Left kidney (tissue), 8 donors: ENCODE measurements at places on chromosomes 16 and 17.
A peak's percentile ranks its signal among the peaks of the same experiment; 100 is the strongest.

DNA sequence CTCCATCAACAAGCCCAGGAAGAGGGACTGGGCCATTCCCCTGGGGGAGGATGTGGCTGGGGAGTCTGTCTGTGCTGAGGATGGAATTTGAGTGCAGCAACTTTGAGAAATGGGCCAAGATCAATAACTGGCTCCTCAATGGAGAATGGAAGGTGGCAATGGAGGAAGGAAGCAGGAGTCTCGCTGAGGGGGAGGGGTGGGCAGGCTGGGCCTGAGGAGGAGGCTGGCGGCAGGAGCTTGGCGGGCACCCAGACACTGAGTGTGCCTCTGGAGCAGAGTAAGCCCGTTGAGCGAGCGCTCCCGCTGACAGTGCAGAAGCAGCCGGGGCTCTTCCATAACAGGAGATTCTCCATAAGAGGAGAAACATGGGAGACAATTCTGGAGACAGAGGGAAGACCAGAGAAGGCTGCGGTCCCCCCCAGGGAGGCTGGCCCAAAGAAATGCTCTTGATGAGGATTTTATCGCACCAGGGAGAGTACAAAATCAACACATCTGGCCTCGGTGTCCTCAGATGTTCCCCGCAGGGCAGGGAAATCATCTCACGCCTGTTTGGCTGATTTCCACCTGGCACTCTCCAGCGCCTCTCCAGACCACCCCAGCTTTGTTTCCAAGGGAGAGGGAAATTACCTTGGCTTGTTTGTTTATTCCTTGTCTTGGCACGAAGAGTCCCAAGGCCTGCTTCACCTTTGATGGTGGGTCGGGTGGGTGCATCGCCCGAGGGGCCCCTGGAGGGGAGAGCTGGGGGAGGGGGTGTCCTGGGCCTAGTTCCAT is 2.8 kb upstream of the MMP15 start:
- DNase-seq: no peak

GRCh38 chr17:80220054-80220735 is at the start of the genes SGSH and SLC26A11:
Gene SGSH, minus strand, starts transcription at chr17:80220333. Its CDS starts 20 bp downstream, at chr17:80220313.
Gene SLC26A11, plus strand, starts transcription at chr17:80220427. Its CDS starts 1,134 bp downstream, at chr17:80221561.
- peak; percentile 64 for DNase-seq

GRCh38 chr17:37310940-37311339 is 64.8 kb upstream of the C17orf78 start:
- DNase-seq: no peak

GRCh38 chr17:80917716-80918560 is 73.7 kb upstream of the CHMP6 start:
- no peak for DNase-seq

GRCh38 chr17:43609613-43610385 is 51.9 kb downstream of the MEOX1 start:
- DNase-seq: no peak

DNA sequence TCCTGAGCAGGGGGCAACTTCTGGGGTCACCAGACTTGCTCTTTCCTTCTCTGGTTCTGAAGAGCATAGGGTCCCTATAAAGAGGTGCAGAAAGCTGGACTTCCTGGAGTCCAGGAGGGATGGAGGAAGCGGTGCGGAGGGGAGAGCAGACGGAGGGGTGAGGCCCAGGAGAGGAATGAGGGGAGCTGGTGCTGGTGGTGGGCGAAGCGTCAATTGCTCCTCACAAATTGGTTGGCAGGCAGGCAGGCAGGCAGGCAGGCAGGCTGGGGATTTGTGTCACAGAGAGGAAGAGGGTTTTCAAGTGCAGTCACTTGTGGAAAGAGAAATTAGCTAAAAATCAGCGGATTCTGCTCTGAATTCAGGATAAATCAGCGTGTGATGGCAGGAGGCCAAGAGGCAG is 133.7 kb upstream of the CDC42EP4 start:
- DNase-seq: no peak

DNA sequence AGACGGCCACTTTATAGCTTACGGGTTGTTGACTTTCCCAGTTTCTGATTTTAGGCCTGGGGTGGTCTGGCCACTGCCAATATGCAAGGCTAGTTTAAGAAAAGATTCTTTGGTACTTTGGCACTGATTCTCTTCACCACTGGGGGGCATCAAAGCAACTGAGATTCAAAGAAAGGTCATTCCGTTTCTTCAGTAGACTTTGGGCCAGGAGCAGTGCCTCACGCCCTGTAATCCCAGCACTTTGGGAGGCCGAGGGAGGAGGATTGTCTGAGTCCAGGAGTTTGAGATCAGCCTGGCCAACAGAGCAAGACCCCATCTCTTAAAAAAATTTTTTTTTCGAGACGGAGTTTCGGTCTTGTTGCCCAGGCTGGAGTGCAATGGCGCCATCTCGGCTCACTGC is 53.0 kb downstream of the RPA1 start:
- DNase-seq: no peak

- no peak for DNase-seq
Measured at GRCh38 chr16:2765462-2766404, 11.3 kb downstream of the ELOB start.
